SW480 (cell line): ENCODE measurements at places on chromosomes 6 and 20.

GRCh38 chr6:14121936-14122344, 4.4 kb downstream of the CD83 start:
- no peak for DNase-seq

DNA sequence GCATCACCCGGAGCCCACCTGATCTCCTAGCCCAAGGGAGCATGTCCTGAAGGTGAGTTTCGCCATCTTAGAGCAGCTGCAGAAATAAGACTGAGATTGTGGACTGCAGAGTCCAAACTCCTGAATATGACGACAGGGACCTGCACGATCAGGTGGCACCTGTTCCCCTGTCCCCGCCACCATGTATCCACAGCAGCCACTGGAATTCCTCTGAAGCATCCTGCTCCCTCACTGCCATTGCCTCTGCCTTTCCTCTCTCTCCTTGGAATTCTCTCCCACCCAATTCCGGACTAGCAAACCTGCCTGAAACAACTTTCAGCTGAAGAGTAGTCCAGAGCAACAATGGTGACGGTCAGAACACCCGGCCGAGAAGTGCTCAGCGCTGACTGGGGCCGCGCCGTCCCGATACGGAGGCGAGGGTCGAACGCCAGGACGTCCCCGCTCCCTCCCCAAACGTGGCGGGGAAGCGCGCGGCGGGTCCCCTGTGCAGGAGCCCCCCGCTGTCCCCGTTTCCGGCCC, 694 bp upstream of the FAM120B start:
- no peak for DNase-seq

GRCh38 chr6:44475417-44475778, 87.9 kb downstream of the CDC5L start:
- DNase-seq = no peak

GRCh38 chr6:133699741-133700385, 189.1 kb upstream of the TCF21 start:
- DNase-seq = no peak

GRCh38 chr6:139079018-139079417, 50.5 kb downstream of the ABRACL start:
- no peak for DNase-seq

GRCh38 chr20:16299897-16300296, 273.4 kb downstream of the KIF16B start:
- DNase-seq = no peak

DNA sequence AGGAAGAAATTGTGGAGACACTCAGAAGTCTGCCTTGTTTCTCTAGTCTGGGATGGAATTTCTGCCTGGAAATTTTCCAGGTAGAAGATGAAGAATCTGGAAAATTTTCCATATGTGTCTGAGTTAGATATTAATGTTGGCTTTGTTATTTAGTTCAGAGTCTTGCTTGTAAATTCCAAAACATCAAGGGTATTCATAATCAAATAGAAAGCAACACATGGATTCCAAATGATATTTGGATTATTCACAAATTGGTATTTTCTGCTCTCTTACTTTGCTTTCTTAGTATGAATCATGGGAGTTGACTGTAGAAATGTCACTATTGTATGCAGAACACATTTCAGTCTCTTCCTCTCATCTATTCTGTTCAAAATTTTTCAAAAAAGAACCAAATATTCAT, 116.0 kb downstream of the GRIK2 start:
- no peak for DNase-seq

DNA sequence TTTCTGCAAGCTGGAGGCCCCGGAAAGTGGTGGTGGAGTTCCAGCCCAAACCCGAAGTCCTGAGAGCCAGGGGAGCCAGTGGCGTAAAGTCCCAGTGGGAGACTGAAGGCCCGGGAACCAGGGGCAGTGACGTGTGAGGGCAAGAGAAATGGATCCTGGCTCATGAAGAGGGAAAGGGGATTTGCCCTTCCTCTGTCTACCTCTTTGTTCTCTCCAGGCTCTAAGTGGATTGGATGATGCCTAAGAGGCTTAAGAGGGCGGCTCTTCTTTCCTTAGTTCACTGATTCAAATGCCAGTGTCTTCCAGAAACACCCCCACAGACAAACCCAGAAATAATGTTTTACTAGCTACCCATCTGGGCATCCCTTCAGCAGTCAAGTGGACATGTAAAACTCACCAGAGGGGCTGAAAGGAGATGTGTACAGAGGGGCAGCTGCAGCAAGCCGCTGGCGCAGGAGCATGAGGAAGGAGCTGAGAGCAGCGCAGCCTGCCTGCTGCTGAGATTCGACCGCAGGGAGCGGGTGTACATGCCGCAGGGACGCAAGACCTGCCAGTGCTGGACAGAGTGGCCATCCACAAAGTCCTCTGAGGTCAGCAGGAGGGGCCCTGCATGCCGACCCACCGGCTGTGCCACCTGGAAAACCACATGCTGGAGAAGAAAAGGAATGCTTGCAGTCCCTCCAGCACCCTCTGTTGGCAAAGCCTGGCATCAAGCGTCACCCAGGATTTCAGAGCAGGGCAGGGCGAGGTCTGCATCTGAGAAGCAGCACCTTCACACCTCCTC, 29.5 kb downstream of the CDYL start:
- DNase-seq = peak; percentile 46

DNA sequence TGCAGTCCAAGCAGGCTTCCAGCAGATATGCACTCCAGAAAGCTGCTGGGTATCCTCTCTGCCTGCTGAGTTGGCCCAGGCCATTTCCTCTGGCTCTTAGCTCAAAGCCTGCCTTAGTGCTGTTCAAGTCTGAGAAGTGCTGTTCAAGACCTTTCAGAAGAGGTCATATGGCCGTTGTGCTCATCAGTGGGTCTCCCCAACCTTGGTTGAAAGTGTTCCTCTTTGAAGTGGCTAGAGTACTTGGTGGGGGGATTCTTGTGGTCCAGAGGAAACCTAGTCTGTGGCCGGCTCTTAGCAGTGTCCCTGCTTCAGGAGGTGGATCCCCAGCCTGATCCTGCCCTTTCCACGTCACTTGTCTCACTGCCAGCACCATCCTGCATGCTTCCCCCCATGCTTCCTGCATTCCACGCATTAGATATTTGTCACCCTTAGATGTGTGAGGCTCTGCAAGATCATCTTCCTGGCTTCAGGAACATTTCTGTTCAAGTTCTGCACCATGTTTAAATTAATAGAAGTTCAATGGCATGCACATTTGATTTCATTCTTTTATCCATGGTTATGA, 105.0 kb downstream of the FIG4 start:
- DNase-seq = peak; percentile 48

GRCh38 chr20:3461911-3462677, 8.7 kb upstream of the ATRN start:
- no peak for DNase-seq

- peak; percentile 54 for DNase-seq
These were observed 600 bp downstream of the SEC63 start for GRCh38 chr6:107957308-107957908.

DNA sequence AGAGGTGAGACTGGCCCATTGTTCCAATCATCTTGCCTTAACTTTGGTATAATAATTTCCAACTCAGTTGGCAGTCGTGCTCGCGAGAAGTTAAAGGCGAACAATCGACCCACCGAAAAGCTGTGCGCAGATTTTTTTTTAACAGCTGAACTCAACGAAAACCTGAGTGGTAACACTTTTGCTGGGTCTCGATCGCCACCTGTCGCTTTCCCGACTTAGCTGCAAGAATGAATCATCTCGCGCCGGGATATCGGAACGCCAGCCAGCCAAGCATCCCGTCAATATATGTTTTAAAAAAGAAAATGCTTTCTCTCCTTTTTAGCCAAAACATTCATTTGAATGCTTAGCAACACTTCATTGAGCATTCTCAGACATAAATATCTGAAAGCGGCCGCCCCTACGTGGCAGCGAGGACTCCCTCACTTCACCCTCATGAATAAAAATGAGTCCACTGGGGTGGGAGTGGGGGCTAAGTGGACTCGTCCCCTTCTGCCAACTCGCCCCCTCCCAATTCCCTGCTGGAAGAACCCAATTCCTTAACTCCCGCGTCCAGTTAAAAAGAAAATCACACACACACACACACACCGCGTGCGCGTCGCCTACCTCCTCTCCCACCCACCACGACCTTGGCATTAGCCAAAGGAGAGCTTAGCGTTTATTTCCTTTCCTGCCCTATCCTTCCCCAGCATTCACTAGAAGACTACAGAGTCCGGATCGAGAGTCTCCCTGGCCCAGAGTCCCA, 1.5 kb downstream of the COL12A1 start:
- peak; percentile 63 for DNase-seq

- no peak for DNase-seq
These were observed 32.3 kb upstream of the OVOL2 start for GRCh38 chr20:18090044-18090443.

- no peak for DNase-seq
These were observed 418.5 kb downstream of the LMBRD1 start for GRCh38 chr6:69378326-69378725.
